Hematopoietic multipotent progenitor cell treated with erythropoietin and hydrocortisone succinate and interleukin-3 and kit ligand, for 8 days (in vitro differentiated cells): ENCODE measurements at places on chromosomes 7 and 10.
A peak's percentile ranks its signal among the peaks of the same experiment; 100 is the strongest.

DNA sequence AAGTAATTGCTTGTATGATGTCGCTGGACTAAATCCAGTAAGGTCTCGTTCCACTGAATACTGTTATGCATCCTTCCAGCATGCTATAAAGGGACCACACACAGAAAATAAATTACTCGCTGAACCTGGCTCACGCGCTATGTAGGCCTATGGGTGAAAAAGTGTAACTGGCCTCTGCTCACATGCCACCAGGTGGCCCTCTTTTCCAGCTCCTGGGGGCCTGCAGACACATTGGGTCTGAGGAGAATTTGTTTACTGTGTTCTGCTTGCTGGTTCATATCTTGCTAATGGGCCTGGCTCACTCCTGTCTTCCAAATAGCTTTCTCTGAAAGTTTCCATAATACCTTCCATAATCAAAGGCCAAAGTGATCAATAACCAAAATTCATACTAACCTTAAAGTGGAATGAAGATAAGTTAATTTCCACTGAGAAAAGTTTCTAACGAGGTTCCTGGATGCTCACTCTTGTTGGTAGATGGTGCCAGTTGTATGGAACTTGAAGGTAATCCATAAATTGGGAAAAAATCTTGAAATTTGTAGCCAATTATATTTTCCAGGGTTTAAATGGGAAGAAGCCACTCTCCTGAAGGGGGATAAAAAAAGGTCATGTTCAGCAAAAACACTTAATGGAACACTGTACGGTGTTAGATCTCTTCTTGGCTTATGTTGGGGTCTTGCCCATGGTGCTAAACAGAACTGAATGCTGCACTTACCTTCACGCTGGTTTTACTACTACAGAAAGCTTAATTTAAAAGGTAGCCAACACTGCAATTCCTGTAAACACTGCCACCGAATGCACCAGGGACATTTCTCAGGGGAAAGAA lies 27.0 kb upstream of the ZPBP start:
- peak; percentile 38 for DNase-seq

- no peak for DNase-seq
These were observed 113.0 kb downstream of the SEC23IP start for GRCh38 chr10:120005207-120006201.

DNA sequence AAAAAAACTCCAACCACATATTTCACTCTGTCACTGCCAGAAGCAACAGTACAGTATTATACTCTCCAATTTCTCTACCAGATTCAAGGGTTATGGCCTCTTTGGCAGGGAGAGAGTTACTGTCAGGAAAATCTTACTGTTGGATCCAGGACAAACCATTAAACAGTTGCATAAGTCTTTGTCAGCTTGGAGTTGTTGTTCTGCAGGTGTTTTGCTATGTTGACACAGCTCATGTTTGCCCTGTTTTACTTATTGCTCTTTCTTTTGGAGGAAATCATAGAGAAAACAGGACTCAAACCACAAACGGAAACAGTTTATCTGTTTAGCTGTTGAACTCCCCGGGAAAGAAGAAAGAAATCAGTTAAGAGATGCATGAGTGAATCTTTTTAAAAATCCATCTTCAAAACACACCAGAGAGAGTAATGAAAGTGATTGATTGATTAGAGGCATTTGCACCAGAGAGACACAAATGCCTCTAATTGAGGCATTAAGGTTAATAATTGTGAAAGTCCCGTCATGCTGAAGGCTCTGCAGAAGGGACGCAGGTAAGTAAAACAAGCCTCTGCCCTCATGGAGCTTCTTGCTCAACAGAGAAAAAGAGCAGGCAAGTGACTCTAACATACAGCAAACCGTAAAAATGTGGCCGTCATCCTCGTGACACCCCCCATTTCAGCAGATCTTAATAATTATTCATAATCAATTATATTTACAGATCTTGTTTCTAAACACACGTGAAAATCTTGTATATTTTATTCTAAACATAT lies 38.7 kb upstream of the ARHGAP21 start:
- no peak for DNase-seq

GRCh38 chr10:133156674-133157579 lies 3.1 kb upstream of the KNDC1 start:
- DNase-seq, result no peak

DNA sequence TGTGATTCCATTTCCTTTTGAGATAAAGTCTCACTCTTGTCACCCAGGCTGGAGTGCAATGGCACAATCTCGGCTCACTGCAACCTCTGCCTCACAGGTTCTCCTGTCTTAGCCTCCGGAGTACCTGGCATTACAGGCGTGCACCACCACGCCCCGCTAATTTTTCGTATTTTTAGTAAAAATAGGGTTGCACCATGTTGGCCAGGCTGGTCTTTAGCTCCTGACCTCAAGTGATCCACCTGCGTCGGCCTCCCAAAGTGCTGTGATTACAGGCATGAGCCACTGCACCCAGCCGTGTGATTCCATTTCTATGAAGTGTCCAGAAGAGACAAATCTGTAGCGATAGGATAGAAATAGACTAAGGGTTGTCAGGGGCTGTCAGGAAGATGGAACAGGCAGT lies 60.4 kb downstream of the CLIP2 start:
- DNase-seq, result no peak

DNA sequence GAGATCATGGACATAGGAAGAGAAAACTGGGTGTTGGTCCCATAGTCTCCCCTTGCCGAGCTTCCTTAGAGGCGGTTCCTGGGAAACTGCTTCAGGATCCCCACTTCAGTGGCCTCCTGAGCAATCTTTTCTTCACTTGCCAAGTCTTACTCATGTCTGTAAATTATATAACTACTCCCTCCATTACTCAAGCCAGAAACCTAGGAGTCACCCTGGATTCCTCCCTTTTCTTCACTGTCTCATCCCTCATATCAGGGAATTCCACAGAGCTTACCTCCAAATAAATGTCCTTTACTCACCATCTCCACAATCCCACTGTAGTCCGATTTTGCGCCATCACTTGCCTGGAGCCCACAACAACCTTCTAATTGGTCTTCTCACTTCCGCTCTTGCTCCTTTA lies 29.1 kb upstream of the TRUB1 start:
- no peak for DNase-seq

DNA sequence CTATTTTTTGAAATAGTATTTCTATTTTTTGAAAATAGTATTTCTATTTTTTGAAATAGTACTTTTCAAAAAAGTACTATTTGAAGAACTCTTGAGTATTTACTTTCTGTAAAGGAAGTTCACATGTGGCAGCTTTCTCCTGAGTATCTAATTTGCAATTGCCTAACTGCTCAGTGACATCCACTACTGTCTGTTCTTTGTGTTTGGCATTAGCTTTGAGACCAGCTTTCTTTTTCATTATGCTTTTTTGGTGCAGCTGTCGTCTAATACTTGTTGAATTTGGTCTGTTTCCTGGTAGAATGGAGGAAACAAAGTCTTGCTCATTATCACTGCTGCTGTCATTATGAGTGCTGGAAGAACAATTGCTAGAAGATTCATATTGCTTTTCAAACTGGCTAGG lies 99.1 kb downstream of the BMPR1A start:
- no peak for DNase-seq

DNA sequence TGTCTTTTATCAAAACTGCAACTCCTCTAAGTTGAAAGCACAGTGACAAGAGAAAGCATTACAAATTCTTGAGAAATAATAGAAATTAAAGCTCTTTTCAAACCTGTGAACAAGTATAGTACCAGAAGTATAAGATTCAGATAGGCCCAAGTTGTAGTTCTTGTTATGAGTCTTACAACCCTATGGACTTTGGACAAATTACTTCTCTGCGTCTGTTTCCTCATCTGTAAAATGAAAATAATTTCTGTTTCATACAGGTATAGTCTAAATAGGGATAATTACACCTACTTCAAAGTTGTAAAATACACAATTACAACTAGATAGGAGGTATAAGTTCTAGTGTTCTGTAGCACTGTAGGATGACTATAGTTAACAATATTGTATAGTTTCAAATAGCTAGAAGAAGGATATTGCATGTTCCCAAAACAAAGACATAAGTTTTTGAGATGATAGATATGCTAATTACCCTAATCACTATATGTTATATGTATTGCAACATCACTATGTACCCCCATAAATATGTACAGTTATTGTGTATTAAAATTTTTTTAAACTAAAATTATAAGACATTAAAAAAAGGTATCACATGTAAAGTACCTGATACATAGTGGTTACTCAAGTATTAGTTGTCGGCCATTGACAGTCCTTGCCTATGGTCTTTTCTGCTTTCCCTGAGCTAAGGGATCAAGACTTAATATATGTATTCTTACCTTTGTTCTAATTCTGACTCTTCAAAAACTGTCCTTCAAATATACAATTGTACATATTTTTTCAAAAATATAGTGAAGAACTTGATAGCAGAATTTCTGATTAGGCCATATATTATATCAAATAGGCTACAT lies 1.8 kb upstream of the WASL start:
- DNase-seq, result no peak

GRCh38 chr10:101027106-101027720 lies 3.7 kb downstream of the PDZD7 start:
- DNase-seq, result no peak

DNA sequence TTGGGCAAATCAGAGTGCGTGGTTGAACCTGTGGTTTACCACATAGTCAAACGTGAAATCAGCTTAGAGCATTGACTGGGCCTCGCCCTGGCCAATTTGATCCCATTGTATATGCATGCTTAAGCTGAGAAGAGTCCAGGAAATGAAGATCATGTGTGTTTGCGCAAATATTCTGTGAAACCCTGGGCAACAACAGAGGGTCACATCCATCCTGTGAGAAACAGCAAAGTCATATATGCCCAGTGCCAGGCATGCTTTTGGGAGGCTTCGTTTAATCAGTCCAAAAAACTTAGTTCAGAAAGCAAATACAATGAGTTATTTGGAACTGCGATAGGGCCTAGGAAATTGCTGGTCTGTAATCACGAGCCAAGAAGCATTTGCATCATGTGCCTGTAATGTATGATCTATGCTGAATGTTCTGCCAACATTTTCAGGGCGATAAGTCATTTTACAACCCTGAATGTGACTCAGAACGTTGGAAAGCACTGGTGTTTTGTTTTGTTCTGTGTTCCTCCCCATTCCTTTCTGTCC lies 412.1 kb upstream of the CELF2 start:
- no peak for DNase-seq

GRCh38 chr7:112770051-112770450 lies 20.1 kb downstream of the TMEM168 start:
- DNase-seq, result no peak

DNA sequence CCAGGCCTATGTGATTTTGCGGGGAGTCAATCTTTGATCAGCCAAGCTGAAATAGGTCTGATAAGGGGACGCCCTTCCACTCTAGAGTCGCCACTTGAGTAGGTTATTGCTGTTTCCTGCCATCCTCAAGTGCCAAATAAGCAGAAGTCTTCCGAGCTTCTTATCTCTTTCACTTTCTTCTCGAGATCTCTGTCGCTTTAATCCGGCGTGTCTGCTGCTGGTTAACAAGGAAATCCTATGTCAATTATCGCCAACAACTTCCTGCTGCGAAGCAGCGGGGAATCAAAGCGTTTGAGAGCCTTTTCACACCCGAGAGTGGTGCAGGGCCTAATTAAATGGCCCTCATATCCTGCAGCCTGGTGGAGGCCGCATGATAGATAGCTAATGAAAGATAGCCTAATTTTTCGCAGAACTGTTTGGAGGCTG lies 215.9 kb downstream of the RAB11FIP2 start:
- no peak for DNase-seq

DNA sequence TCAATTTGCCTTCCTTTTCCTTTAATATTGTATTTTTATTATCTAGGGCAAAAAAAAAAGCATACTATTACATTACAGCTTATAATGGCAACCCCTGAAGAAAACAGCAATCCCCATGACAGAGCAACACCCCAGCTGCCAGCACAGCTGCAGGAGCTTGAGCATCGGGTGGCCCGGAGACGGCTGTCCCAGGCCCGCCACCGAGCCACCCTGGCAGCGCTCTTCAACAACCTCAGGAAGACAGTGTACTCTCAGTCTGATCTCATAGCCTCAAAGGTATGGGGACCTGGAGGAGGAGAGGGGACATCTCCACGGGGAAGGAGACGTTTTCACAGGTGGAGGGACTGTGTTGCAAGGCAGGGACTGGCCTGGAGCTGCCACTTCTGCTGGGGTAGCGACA lies 6.8 kb downstream of the STRA8 start:
- no peak for DNase-seq

- DNase-seq, result peak; percentile 36
These were observed 41.9 kb downstream of the CALML3 start for GRCh38 chr10:5566614-5567013.

- no peak for DNase-seq
These were observed 368.7 kb downstream of the AUTS2 start for GRCh38 chr7:69966766-69967591.

DNA sequence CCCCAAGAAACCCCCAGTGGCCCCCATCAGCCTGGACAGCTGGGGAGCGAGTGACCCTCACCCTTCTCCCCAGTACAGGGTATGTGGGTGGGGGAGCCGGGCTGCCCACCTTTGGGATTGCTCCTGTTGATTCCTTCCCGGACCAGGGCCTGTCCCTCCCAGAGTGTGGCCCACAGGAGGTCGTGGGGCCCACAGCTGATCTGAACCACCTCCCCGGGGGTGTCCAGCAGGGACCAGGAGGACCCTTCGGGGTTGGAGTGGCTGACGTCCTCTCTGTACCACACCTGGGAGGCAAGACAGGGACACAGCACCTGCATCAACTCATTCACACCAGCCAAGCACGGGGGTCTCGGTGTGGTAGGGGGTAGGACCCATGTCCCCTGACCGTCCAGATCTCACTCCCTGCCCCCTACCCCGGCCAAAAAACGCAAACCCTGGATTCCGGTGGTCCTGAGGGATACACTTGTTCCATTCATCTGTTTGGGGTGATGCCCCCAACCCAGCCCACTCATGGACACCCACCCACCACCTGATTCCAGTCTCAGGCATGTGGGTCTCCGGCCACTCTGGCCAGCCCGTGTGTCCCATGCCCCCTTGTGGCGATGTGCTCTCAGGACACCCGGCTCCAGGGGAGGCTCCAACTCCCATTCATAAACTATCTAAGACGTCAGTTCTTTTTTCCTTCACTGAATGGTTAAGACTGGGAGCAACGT lies 10.9 kb downstream of the TECPR1 start:
- peak; percentile 32 for DNase-seq

DNA sequence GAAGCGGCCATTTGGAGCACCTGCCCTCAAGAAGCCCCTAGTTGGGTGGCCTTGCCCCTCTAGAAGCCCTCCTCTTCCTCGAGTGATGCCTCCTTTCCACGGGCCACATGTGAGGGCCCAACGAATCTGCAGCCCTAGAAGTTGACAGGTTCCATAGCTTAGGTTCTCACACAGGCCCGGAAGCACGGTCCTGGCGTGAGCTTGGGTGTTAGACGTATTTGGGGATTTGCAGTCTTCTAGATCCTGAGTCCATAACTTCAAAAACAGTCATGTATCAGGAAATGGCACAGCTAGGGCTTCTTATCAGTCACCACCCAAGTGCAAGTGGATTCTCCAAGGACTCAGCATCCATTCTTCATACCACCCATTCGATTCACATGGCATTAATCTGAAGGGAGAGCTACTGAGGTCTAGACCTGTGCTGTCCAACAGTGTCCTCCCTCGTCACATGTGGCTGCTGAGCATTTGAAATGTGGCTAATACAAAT lies 477 bp upstream of the FBXW4 start:
- DNase-seq, result peak; percentile 60

GRCh38 chr10:116995648-116996047 lies 9.3 kb downstream of the SHTN1 start:
- DNase-seq, result no peak
